ENCODE measurements at places on chromosomes 11 and 22.

GRCh38 chr22:49464037-49464436, 363.6 kb downstream of the BRD1 start:
- no peak for DNase-seq

- DNase-seq = no peak
Observed at GRCh38 chr11:70580036-70580805, 181.9 kb downstream of the CTTN start.

DNA sequence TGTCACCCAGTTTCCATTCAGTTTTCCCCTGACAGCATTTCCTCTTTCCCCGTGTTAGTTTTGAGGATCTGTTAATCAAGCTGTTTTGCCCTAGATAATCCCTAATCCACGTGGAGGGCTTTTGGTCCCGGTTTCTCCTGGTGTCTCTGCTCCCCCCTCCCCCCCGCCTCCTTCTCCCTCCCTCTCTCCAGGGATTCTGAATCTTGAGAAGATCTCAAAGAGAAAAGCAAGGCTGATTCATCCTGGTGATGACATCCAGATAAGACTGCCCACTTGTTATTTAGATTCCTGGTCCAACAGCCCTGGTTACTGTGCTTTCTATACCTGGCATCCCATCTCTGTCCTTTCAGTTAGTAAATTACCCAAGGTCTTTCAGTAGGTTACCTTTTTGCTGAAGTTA, 59.4 kb downstream of the KCNA4 start:
- no peak for DNase-seq

DNA sequence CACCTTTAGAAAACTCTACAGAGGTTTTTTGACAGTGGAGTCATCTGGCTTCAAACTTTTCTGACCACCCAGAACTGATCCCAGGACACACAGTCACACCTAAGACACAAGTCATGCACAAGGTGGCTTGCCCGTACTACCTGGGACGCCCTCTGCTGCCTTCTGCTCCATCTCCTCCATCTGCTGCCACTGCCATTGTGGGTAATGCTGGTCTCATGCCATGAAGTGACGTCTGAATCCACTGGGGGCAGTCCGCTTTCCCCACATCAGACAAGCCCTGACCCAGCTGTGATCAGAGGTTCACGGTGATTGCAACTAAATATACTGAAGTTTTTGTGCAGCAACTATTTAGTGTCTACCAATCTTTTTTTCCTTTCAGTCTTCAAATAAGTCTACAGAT, 5.4 kb upstream of the NDUFS8 start:
- no peak for DNase-seq

DNA sequence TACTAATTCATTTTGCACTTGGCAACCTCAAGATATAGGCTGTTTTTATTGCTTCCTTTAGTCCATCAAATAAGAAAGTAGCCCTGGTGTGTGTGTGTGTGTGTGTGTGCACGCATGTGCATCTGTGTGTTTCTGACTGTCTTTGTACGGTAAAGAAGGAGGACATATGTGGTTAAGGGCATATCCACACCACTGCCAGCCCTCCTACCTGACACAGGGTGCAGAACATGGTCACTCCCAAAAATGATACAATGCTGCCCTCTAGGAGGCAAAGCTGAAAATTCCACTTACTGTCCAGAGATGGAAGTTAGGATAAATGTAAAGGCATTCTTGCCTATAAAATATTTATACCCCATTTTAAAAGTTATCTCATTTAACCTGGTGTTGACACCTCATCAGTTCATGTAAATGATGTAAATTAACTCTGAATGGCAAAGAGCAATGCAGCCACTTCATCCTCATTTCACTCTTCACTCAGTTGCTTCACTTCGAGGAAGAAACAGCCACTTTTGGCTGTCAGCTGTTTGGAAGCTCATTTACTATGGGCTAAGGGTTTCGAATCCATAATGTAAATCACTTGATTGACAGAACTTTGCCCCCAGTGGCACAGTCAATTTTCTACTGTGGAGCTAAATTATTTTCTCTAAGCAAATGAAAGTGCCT, 83.1 kb upstream of the MTNR1B start:
- DNase-seq = no peak

DNA sequence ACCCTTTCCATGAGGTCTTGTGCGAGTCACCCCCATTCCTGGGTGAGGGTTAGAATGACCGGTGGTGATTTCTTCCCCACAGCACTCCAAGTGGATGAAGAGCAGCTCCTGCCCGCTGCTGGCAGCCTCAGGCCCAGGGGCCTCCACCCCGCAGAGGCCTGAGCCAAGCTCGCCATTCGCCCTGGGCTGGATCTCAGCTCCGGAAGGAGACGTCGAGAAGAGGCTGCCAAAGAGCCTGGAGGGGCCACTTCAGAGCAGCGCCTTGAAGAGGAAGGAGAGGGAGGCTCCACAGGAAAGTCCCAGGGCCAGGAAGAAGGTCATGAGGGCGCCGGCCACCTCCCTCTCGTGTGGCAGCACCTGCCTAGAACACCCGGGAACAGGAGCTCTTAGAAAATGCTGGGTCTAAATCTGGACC, 8.4 kb downstream of the SLC29A2 start:
- peak; percentile 88 for DNase-seq

- no peak for DNase-seq
Observed at GRCh38 chr11:65131417-65131776, 2.9 kb downstream of the SYVN1 start.

DNA sequence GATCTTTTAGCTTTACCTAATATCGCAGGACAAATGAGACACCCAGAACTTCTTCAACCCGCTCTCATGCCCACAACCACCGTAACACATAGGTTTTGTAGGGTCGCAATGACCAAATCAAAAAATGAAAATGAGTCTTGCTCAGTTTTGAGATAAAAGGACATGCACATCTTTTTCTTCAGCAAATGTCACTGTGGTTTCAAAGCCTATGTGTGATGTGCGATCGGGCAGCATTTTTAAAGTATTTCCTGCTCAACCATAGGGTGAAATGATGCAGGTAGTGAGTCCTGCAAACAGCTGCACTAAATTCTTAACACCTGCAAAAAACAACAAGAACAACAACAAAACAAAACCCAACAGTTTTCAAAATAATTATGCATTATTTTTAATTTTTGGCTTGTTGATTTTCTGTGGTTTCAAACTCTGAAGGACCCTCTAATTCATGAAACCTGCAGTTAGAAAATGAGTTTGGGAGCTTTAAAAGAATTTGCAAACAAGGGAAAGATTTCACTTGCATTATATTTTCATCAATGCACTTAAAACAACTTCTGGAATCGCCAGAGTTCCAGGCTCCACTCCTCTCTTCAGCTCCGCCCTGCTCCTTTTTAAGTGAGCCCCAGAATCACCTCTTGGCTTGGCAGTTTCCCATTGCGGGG, 79.4 kb downstream of the PRR5L start:
- no peak for DNase-seq

- DNase-seq = no peak
Observed at GRCh38 chr11:104846216-104846615, 52.0 kb downstream of the CASP12 start.

DNA sequence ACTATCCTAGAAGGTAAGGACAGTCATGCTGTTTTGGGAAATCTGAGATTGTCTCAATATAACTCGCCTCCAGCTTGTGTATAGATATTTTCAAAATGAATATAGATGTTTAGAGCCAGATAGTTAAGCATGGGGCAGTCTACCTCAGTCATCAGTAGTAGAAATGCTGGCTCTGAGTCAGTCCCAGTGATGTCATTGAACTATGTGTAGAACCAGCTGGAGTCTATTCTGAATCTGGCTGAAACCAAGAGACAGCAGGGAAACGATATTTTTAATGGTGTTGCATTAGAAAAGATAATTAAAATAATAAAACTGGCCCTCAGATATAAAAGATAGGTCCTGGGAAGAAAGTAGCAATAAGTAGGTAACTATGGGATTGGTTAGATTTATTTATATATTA, 25.9 kb downstream of the PIWIL4 start:
- DNase-seq = no peak

DNA sequence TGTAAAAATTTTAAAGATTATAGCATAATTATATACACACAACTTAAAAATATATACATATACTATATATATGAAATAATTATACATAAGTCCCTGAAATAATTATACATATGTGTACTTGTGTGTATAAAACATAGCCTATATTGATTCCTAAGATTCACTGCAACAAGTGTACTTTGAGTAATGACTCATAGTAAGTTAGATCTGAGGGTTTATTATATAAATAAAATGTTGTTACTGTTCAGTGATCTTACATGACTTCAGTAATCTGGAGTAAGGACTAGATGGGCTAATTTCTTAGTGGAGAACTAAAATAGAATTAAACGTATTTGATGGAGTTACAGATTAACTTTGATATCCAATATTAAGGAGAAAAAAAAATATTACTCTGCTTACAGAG, 350.5 kb downstream of the CNTN5 start:
- DNase-seq = no peak

GRCh38 chr22:27720860-27721259, 80.7 kb downstream of the MN1 start:
- no peak for DNase-seq

GRCh38 chr11:7890417-7891172, 40.5 kb downstream of the OR10A6 start:
- no peak for DNase-seq

DNA sequence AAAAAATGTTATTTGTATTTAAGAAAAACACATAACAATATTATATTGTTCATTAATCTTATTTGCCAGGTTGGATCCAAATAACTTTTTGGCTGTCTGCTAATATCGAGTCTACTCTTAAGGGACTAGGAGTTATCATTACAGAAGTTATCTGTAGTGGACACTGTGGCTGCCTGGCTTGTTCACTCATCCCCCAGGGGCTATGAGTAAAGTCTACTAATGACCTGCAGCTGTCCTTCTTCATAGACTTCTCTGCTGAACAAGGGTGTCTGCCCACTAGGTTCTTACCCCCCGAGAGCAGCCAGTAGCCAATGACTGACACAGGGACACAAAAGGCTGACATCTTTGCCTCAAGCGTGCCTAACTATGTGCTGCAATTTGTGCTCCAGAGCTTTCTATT, 69.7 kb downstream of the APIP start:
- DNase-seq = no peak

DNA sequence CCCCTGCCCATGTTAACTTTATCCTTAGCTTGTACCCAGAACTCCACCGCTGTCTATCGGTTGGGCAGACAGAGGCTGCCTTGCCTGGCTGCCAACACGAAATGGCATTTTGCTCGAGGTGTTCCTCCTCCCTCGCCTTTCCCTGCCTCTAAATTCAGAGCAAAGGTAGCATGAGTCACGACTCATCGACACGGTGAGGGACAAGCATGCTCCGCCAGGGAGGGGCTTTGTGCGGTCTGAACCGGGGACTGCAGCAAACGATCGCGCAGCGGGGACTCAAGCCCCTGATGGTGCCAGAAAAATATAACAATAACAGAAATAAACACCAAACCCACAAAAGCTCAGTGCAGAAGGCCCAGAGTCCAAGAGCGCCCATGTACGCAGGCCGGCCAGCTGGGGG, 52.3 kb downstream of the RTL6 start:
- no peak for DNase-seq

GRCh38 chr11:83510530-83511460, 224.6 kb upstream of the CCDC90B start:
- DNase-seq = no peak

GRCh38 chr11:93541884-93542810, 1.0 kb downstream of the SMCO4 start:
- DNase-seq = peak; percentile 58

DNA sequence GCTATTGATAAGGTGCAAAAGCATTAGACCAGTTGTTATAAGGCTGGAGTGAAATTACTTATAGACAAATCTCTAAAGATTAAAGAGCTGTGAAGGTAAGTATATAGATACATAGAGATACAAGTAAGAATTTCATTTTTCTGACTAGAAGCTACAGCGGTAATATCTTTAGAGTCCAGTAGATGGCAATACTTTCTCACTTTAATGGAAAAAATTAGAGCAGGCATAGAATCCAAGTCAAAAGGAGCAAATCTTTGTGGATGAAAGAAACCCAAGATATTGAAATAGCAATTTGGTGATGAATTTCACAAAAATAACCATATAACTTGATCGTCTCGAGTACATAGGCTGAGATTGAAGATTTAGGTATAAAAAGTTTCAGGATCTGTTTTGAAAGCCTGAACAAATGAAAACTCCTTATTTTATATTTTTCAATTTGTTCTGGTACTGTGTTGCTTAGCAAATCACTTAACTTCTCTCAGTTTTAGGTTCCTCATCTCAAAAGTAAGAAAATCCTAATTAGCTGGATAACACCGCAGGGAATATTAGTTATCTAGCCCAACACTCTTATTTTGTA, 81.9 kb downstream of the UVRAG start:
- DNase-seq = no peak

DNA sequence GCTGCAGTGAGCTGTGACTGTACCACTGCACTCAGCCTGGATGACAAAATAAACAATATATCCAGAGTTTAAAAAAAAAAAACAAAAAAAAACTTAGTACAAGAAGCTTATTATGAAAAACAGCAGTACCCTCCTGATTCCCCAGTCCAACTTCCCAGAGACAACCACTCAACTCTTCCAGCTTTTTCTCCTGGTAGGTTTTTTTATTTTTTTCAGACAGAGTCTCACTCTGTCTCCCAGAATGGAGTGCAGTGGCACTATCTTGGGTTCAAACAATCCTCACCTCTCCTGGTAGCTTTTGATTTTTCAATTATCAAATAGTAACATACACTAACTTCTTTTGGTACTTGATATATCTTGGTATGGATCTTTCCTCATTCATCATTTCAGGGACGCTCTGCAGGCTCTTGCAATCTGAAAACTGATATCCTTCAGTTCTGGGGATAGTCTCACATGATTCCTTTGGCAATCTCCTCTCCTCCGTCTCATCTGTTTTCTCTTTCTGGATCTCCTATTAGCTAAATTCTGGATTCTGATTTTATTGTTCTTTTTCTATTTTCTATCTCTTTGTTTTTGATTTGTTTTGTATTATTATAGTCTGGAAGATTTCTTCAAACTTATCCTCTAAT, 44.9 kb downstream of the ALG9 start:
- DNase-seq = no peak

- DNase-seq = no peak
Observed at GRCh38 chr11:21723678-21724077, 469.2 kb upstream of the ANO5 start.

DNA sequence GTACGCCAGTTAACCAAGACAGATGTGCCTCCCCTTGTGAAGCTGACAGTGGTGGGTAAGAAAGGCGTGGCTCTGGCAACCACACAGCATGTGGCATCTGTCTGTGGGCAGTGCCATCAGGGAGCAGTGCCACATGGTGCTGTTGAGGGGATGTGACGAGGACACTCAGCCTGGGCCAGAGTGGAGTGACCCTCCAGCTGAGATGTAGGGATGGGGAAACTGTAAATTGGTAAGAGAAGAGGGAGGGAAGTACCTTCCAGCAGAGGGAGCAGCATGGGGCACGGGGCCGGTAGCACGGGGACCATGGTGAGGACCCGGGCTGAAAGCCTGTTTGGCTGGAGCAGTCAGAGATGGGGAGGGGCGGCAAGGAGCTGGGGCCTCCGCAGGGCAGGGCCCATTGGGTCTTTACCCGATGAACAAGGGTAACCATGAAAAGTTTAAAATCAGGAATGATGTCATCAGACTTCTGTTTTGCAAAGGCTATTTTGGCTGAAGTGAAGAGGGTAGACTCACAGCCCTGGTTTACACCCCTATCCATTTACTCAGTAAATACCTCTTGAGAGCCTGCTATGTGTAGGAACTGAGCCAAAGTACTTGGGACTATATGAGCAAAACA, 10.4 kb downstream of the TMPRSS6 start:
- DNase-seq = no peak

GRCh38 chr11:117705866-117706265, 91.2 kb downstream of the DSCAML1 start:
- no peak for DNase-seq
